ENCODE measurements at places on chromosomes 11 and 22. TPM values are rescaled to one million over a fixed set of nuclear protein-coding genes. Genes with fewer than 3 reads are reported as not detected.
A peak's percentile ranks its signal among the peaks of the same experiment; 100 is the strongest.

DNA sequence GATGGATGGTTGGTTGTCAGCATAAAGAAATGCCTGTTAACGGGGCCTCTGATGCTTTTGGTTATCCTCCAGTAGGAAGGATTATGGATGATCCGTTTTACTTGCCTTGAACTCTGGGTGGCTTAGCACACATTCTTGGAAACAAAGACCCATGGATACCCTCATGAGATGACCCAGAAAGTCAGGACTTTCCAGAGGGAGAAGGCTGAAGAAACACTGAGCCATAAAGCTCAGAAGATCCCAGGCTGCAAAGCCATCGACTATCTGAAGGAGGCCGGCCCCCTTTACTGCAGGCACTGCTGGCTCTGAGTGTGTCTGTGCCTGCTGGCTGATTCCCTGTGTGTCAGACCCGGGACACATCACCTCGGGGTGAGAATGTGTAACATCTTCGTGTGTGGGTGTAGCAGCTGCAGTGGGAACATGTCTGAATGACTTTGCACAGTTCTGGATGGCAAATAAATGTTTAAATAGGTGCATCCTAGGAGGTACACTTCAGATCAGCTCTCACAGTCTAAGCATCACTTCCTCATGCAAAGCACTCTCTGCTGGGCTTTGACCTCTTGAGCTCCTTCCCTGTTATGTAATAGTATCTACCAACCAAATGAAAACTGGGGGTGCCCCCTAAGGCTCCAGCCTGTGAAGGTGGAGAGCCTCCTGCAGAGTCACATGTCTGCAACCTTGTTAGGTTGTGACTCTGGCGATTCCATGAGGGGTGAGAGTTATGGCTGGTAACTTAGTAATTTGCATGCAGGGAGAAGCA lies 1084.9 kb downstream of the TBC1D22A start:
- no peak overlapping the region for H3K4me3 ChIP-seq
- no peak overlapping the region for H3K27ac ChIP-seq

DNA sequence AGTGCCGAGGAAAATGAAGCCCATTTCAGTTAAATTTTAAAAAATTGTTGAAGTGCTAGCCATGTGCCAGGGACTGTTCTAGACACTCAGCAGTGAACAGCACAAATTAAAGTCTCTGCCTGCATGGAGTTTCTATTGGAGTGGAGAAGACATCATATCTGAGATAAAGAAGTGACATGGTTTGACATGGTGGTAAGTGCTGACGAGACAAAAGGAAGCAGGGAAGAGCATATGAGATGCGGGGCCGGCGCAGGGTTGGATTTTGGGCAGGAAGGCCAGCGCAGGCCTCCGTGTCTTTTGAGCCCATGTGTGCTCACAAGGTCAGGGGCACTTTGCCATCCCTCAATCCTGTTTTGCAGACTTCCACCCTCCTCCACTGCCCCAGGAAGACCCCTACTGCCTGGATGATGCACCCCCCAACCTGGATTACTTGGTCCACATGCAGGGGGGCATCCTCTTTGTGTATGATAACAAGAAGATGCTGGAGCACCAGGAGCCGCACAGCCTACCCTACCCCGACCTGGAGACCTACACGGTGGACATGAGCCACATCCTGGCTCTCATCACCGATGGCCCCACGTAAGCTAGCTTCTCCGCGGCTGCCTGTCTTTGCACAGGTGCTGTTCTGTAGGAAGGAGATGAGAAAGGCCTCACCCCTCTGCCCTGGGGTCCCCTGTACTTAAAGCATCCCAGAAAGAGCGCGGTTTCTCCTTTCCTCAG lies 29.6 kb downstream of the AMPD3 start:
- H3K4me1 ChIP-seq: no peaks in the 10 kb centered on the region
- no peak overlapping the region for H3K27ac ChIP-seq
- no peaks in the 10 kb centered on the region for H3K27me3 ChIP-seq
- H3K36me3 ChIP-seq: no peaks in the 10 kb centered on the region
- DNase-seq: no peak

- H3K4me1 ChIP-seq: peaks cover 91% of the 10 kb centered on the region
- H3K27ac ChIP-seq: no peak overlapping the region
- peaks cover 21% of the 10 kb centered on the region for H3K36me3 ChIP-seq
- no peaks in the 10 kb centered on the region for H3K27me3 ChIP-seq
Measured at GRCh38 chr11:114153224-114153623, 93.7 kb downstream of the ZBTB16 start.

DNA sequence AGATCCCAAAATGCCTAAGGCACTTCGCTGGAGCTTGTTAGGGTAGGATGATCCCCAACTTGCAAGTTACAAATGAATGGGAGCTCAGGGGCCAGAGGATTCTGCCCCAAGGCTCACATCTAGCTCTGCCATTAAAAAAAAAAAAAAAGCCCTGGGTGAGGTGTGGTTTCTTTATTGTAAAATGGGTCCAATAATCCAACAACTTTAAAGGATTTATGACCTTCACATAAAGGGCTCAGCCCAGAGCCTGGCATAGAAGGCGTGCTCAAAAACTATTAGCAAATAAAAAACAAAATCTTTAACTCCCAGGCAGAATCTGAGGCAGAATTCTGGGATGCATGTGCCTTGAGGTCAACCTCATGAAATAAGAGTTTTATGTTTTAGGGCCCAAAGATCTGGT lies 42.5 kb downstream of the WT1 start:
- no peaks in the 10 kb centered on the region for H3K27me3 ChIP-seq
- H3K27ac ChIP-seq: no peak overlapping the region
- no peaks in the 10 kb centered on the region for H3K4me1 ChIP-seq
- H3K4me3 ChIP-seq: no peak overlapping the region

GRCh38 chr11:2621894-2622293 lies 77.9 kb downstream of the KCNQ1OT1 start:
- H3K27ac ChIP-seq: no peak overlapping the region
- no peak overlapping the region for H3K4me3 ChIP-seq
- DNase-seq: no peak
- no peaks in the 10 kb centered on the region for H3K27me3 ChIP-seq
- no peaks in the 10 kb centered on the region for H3K36me3 ChIP-seq

The PLA2G3 gene
- total RNA-seq: not detected

The MYBPC3 gene
- 1,404 TPM for total RNA-seq

DNA sequence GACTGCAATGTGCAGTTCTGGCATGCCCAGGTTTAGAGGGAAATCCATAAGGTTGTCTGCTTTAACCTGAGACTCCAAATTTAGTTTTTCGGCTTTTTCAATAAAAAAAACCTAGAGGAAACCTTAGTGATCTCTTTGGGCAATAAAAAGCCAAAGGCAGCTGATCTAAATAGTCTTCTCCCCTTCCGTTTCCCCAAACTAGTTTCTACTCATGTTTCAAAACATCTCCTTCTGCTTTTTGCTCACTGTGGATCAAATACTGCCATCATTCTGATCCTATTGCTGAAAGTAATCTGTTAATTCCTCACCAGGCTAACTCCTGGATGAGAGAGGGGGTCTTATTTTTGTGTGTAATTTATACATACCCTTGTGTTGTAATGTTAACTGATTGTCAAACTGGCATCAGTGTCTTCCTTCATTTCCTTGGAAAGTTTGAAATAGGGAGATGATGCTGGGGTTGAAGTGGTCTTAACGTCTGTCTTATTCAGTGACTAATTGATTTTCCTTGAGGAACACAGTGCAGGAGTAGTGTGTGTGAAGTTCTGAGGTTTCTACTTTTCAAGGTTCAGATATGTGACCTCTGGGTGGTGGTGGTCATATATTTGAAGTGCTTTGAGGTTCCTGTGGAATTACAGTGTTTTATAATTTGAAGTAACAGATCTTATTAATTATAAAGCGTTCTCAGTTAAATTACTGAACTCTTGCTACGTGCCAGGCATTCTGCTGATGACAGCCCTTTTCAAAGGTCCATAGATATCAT lies 55.0 kb downstream of the ARHGAP42 start:
- peaks cover 35% of the 10 kb centered on the region for H3K4me1 ChIP-seq
- H3K36me3 ChIP-seq: no peaks in the 10 kb centered on the region
- H3K27me3 ChIP-seq: no peaks in the 10 kb centered on the region
- H3K27ac ChIP-seq: no peak overlapping the region

The APOA4 gene
- total RNA-seq: not detected

GRCh38 chr22:22703715-22704114 lies 59.3 kb downstream of the GGTLC2 start:
- no peaks in the 10 kb centered on the region for H3K36me3 ChIP-seq
- no peaks in the 10 kb centered on the region for H3K27me3 ChIP-seq

DNA sequence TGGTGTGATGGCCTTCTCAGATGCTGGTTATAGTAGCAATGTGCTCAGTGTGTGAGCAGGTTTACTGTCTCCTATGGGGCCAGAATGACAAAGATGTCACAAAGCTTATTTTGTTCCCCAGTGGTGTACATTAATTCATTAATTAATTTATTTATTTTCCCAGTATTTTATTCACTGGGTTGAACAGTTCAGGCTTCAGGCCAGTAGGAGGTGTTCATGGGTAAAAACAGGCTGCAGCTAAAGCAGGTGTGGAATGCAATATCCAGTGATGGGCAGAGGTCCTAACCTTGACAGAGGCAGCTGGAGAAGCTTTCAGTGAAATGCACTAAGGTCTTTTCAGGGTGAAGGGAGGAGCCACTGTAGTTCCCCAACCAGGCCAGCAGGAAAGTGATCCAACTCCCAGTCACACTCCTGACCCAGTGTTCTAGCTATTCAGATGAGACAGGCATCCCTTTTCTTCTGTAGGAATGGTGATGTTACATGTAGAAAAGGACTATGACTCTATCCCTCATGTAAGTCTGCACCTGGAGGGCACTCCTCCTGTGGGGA lies 7.8 kb upstream of the FANCF start:
- no peaks in the 10 kb centered on the region for H3K27me3 ChIP-seq
- H3K27ac ChIP-seq: no peak overlapping the region
- no peaks in the 10 kb centered on the region for H3K4me1 ChIP-seq
- DNase-seq: no peak

- no peaks in the 10 kb centered on the region for H3K27me3 ChIP-seq
- H3K36me3 ChIP-seq: no peaks in the 10 kb centered on the region
- no peak overlapping the region for H3K4me3 ChIP-seq
Measured at GRCh38 chr11:79296141-79296540, 144.7 kb downstream of the TENM4 start.

DNA sequence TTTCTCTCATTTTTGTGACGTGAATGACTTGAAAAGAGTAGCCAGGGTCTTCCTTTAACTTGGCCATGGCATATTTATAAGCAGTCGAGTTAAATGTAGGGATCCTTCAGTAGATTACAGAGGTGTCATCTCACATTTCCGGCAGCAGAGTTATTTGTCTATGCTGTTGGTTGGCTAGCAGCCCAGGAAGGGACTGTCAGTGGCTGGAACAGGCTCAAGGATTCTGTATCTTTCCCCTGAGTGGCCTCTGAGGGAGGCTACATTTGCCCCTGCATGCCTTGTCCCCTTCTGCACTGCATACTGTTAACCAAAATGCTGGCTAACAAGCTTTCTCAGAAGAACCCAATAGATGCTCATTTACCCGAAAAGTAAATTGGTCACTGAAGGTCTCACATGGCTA lies 187.6 kb downstream of the PGR start:
- DNase-seq: peak; percentile 23
- H3K27me3 ChIP-seq: no peaks in the 10 kb centered on the region
- H3K4me1 ChIP-seq: no peaks in the 10 kb centered on the region
- peak overlapping the region; percentile 33 for H3K27ac ChIP-seq
- no peak overlapping the region for H3K4me3 ChIP-seq
- H3K36me3 ChIP-seq: peaks cover 8% of the 10 kb centered on the region
